Colonic mucosa (tissue), 4 donors: ENCODE measurements at places on chromosomes 13 and 19. TPM values are rescaled to one million over a fixed set of nuclear protein-coding genes. Genes with fewer than 3 reads are reported as not detected.

- no peak overlapping the region for H3K4me3 ChIP-seq
- no peak for DNase-seq
- no peak overlapping the region for H3K27ac ChIP-seq
- H3K36me3 ChIP-seq: no peaks in the 10 kb centered on the region
These were observed 18.8 kb downstream of the GAS6 start for GRCh38 chr13:113845055-113845454.

DNA sequence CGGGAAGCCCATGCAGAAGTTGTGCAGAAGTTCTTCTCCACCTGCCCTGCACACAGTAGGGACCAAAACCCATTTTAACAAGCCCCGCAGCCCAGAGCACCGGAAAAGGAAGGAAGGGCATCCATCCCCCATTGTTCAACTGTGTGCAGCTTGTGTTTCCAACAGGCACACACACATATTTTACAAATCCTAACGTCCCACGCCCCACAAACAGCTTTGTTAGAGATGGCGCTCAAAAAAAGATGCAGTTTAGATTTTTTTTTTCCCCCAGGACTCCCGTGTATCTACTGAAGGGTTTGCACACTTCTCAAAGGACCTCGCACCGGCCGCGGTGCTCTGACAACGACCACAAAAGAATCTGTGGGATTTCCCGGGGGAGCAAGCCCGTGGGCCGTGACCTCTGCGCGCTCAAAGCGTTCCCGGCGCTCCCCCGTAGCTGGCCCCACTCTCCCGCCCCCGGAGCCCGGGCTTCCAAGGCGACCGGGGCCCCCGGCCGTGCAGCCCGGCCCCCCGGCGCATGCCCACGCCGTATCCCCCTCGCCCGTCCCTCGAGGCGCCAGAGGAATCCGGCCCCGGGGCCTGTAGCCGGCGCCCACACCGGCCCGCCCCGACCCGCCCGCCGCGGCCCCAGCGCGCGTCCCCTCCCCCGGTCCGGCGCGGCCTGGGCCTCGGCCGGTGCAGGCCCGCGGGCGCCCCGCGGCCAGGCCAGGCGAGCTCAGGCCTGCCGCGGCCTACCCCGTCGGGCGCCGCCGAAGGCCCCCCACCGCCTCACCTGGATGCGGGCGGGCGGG is 523 bp downstream of the ELAVL1 start:
- no peaks in the 10 kb centered on the region for H3K36me3 ChIP-seq
- peak overlapping the region; percentile 80 for H3K4me3 ChIP-seq
- peaks cover 13% of the 10 kb centered on the region for H3K4me1 ChIP-seq
- no peak for DNase-seq

GRCh38 chr13:38674208-38674607 is 12.7 kb upstream of the FREM2 start:
- no peak overlapping the region for H3K27ac ChIP-seq
- H3K4me3 ChIP-seq: no peak overlapping the region
- H3K27me3 ChIP-seq: no peaks in the 10 kb centered on the region
- H3K4me1 ChIP-seq: no peaks in the 10 kb centered on the region
- H3K36me3 ChIP-seq: no peaks in the 10 kb centered on the region
- no peak for DNase-seq

- no peaks in the 10 kb centered on the region for H3K36me3 ChIP-seq
- no peak overlapping the region for H3K4me3 ChIP-seq
- H3K27me3 ChIP-seq: no peaks in the 10 kb centered on the region
- no peak for DNase-seq
- no peaks in the 10 kb centered on the region for H3K4me1 ChIP-seq
These were observed 560.1 kb downstream of the DIAPH3 start for GRCh38 chr13:59603646-59604045.

- no peaks in the 10 kb centered on the region for H3K27me3 ChIP-seq
- peaks cover 46% of the 10 kb centered on the region for H3K4me1 ChIP-seq
- no peak for DNase-seq
- H3K4me3 ChIP-seq: peak overlapping the region; percentile 12
- H3K27ac ChIP-seq: peak overlapping the region; percentile 96
These were observed 687 bp upstream of the CIRBP start for GRCh38 chr19:1268226-1269064.

DNA sequence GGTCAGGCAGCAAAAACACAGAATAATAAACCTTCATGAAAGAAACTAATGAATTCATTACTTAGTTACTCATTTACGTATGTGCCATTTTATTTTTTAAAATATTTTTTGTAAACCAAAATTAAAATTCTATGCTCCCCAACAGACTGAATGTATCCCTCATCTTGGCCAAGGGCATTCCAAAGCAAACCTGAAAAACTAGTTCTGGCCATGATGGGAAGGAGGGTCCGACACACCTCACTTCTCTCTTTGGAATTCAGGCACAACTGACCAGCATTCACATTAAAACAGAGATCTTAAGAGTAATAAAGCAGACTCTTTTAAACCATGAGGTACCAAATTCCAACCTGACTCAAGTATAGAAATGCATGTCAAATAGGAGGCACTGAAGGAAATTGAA is 1576.9 kb upstream of the SPRY2 start:
- H3K27me3 ChIP-seq: no peaks in the 10 kb centered on the region
- no peaks in the 10 kb centered on the region for H3K4me1 ChIP-seq
- no peak overlapping the region for H3K27ac ChIP-seq
- H3K36me3 ChIP-seq: no peaks in the 10 kb centered on the region
- H3K4me3 ChIP-seq: no peak overlapping the region

NANOS3 gene
- not detected for total RNA-seq

SHC2 gene
- 9.5 TPM for total RNA-seq

FBN3 gene
- not detected for total RNA-seq

PLEKHF1 gene
- 3.4 TPM for total RNA-seq

SLITRK6 gene
- 2.6 TPM for total RNA-seq
